ENCODE measurements at places on chromosomes 1 and 21.

GRCh38 chr1:1924386-1924785 is 5.3 kb upstream of the TMEM52 start:
- DNase-seq = no peak

GRCh38 chr1:66270119-66270812 is 263.7 kb upstream of the SGIP1 start:
- DNase-seq = no peak

DNA sequence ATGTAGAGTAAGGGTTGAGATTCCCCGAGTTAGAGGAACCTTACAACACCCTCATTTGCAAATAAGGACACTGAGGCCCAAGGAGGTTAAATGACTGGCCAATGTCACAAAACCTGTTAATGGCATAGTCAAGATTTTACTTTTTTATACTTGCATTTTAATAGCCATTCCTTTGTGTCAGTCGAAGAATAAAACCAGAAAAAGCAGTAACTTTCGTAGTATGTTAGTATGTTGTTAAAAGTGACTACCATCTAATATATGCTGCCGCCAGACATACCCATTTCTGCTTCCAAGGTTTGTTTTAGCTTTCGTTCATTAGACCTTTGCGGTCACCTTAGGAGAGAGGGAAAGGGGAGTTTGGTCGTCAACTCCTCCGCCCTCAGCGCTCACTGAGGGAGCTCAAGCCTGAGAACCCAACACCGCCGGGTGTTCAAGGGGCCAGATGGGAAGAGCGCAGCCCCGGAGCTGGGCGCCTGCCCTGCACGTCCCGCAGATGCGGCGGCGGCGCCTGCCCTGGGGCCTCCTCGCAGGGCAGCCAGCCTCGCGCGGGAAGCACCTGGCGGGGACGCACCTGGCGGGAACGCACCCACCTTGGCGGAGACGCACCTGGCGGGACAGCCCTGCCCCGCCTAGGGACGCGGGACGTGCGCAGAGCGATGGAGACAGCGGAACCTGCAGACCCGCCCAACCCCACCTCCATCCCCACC is 466 bp downstream of the VPS26C start:
- DNase-seq = peak; percentile 85

DNA sequence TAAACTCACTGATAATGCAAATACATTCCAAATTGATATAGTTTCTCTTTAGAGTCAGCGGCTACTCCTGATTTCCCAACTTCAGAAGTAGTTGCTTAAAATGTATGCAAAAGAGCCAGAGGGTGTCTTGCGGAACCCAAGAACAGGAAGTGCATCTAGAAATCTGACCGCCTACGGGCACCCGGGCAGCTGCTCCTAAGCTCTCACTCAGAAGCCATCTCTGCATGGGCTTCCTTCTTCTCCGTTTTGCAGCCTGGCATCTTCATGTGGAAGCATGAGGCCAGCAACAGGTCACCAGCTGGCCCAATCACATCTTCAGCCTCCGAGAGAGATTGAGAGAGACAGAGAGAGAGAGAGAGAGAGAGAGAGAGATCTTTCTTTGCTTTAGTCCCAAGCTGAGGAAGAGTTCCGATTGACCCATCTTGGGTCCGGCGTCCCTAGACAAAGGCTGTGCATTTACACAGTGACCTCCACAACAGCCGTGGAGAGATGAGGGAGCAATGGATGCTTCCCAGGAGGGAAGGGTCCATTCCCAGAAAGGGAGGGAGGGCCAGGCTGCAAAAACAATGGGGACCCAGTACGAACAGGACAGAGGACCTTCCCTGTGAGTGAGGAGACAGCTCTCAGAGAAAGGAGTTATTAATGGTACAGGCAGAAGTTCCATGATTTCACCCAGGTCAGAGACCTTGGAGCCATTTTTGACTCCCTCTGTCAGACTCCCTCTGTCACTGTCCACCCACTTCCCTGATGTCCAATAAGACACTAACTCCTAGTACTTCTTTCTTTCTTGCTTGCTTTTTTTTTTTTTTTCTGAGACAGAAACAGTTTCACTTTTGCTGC is 28.2 kb upstream of the SLC30A1 start:
- DNase-seq = no peak

DNA sequence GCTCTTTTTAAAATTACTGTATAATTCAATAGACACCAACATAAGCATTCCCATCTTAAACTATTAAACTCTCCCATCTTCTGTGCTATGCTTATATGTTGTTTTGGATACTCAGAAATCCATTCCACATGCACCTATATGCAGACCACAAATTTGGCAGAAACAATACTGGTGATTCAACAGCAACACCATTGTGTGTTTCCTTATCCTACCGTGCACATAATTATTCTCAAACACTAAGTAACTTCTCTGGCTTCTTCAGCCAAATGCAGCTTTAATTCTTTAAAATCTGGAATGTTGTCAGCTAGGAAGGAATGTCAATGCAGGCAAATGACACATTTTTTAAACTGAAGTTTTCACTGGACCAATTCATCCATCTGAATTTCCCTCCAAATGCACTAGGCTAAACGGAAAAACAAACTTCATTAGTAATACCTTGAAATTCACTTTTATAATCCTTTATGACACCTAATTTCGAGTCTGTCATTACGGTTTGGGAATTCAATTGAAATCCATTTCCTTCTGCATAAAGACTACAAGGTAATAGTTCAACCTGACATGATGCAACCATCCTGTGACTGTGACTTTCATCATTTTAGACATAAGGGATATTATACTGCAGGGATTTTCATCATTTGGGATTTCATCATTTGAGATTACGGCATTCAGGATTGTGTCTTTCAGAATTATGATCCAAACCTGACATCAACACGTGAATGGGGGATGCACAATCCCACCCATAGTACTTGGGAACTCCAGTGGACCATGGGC is 308.5 kb downstream of the LTN1 start:
- DNase-seq = no peak

DNA sequence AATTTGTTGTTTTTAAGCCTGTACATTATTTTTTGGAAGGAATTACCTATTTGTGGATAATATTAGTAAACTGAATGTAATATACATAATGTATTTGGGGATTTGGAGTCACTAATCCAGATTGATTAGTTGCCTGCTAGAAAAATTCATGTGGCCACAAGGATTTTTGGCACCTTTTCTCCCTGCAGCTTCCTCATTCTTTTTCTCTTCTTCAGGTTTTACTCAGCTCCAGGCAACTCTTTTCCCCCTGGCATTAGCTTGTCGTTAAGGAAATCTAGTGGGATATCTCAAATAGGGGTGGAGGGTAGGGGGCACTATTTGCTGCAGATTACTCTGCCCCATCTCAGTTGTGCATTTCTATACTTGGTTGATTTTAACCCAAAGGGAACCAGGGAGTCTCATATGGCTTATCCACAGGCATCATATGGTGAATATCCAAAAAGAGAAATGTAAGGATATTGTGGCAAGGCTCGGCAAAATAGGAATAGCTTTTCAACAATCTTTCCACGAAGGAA is 203.1 kb downstream of the NFIA start:
- no peak for DNase-seq

GRCh38 chr1:44807364-44808062 is 362 bp upstream of the DYNLT4 start:
- no peak for DNase-seq

GRCh38 chr1:118297521-118297920 is 112.5 kb upstream of the SPAG17 start:
- DNase-seq = no peak

DNA sequence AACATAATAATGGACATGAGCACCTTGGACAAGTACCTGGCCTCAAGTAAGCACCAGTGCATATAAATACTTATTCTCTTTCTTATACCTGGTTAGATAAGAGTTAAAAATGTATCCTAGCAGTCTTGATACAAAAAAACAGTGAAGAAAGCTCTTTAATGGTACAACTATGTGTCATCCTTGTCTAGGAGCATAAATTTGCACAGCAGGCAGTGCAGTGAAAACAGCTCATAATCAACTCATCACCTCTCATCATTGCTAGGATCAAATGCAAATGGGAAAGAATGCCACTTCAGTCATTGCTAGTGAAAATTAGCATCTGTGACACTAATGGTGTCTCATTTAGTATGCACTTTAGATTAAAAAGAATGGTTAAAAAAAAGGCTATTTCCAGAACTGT is 7.6 kb downstream of the SAMSN1 start:
- DNase-seq = no peak

GRCh38 chr1:238257018-238257621 is 366.4 kb upstream of the ZP4 start:
- DNase-seq = no peak

- DNase-seq = peak; percentile 67
Observed at GRCh38 chr1:156889802-156890580, 3.5 kb upstream of the PEAR1 start.

- DNase-seq = no peak
Observed at GRCh38 chr1:209434066-209434465, 149.4 kb upstream of the CAMK1G start.

DNA sequence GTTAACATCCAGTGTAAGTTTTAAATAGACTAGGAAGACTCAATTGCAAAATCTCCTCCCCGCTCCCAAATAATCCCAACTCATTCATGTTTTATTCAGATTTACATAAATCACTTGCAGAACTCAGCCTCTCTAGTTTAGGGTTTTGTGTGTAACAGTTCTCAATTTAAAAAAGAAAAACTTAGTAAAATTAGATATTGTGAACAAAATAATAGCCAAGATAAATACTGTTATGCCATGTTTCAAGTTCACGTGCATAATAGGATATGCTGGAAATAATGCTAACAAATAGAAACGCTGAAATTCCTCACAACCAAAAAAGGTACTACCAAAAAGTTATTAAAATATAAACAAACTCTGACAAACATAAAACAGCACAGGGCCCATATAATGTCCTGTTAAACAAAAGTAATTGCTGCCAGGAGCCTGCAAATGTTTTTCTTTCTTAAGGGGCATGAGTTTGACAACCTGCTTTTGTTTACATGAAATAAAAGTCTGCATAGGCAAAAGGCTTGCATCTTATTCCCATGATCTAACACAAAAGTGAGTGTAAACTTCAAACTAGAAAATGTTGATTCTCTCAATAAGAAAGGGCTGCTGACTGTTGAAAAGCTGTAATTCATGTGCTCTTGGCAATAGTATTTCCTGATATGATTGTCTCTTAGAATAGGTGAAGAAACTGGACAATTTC is 2.9 kb downstream of the SERTAD4 start:
- DNase-seq = no peak

DNA sequence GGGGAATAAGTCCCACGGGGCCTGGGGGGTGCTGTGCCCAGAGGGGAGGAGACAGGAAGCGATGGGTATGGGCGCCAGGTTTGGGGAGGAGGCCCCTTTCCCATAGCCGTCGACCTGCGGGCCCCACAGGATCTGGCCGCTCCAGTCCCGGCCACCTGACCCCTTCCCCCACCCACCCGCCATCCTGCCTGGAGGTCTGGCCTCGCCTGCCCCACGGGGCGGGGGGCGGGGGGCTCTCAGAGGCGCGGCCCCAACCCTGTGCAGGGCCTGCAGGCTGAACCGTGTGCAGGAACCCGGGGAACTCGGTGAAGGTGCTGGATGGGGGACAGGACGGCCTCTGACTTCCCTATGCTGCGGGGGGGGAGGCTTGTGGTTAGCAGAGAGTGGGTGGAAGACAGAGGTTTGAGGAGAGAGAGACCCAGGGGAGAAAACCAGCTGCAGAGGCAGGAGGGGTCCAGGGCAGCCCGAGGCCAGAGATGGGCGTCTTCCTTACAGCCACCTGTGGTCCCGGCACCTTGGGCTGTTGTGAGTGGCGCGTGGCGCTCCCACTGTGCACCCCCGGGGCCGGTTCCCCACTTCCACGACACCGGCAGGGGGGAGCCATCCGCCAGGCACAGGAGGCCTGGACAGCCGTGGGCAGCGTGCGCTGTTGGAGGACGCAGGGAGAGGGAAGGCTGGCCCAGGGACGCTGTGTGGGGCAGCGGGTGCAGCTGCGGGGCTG is 2.5 kb upstream of the TNFRSF18 start:
- no peak for DNase-seq

GRCh38 chr1:179930867-179931266 is 23.7 kb upstream of the CEP350 start:
- no peak for DNase-seq

GRCh38 chr1:171913385-171913784 is 72.1 kb downstream of the DNM3 start:
- DNase-seq = no peak

DNA sequence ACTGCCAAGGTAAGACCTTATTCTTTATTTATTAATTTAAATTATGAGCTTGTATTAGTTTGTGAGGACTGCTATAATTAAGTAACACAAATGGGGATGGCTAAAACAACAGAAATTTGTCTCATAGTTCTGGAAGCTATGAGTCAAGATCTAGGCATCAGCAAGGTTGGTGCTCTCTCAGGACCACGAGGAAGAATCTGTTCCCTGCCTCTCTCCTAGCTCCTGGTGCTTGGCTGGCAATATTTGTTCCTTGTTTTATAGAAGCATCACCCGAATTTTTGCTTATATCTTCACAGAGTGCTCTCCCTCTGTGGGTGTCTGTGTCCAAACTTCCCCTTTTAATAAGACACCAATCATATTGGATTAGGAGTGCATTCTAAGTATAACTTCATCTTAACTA is 41.4 kb upstream of the CCDC190 start:
- no peak for DNase-seq

DNA sequence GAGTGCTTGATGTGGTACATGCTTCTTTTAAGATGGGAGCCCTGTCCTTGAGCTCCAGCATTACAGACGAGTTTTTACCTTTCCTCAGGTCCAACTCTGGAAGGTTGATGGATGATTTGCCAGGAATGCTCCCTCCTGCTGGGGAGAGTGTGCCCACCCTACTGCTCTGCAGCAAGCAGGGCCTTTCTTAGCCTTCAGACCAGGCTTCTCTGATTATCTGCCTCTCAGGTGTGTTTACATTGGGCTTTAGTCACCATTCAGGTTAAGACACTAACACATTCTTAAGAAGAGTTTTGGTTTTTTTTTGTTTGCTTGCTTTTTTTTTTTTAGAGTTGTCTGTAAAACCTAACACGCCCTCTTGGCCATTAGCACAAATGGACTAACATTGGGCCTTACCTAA is 301.8 kb downstream of the KCNT2 start:
- no peak for DNase-seq

DNA sequence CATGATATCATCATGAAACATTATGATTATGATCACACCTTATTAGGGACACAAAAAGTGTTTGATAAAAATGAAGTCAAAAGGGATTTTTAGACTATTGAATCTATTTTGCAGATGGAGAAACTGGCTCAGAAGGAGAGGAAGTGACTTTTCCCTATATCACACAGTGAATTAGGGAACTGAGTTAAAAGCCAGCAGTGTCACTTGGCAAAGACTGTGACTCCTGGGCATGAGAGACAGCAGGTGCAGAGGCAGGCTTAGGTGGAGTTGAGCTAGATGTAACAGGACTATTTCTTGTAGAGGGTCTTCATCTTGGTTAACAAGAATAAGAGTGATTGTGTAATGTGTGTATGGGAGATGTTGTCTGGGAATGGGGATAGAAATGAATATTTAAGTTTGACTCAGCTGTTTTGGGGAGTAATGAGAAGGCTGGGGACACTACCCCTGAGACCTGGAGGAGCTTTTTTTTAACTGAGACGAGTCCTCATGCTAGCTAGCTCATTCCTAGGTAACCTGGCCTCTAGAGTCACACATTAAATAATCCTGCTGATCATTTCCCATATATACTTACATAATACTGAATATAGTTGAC is 1.0 kb upstream of the CD84 start:
- DNase-seq = no peak

Measured in NCI-H1105 (cell line).